ENCODE measurements at places on chromosomes 1 and 21.

GRCh38 chr1:64663668-64664067, 81.2 kb upstream of the RAVER2 start:
- DNase-seq = no peak

- no peak for DNase-seq
These were observed 11.4 kb downstream of the EDEM3 start for GRCh38 chr1:184743062-184743756.

DNA sequence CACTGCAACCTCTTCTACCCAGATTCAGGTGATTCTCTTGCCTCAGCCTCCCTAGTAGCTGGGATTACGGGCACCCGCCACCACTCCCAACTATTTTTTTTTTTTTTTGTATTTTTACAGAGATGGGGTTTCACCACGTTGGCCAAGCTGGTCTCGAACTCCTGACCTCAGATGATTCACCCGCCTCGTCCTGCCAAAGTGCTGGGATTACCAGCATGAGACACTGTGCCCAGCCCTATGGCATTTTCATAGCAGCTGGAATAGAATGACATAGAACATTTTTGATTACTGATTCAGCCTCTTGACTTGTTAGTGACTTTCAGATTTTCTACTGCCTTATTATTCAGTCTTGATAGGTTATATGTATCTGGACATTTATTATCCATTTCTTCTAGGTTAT, 1046.2 kb downstream of the AMY1C start:
- no peak for DNase-seq

GRCh38 chr1:119674835-119675289, 26.8 kb upstream of the ZNF697 start:
- DNase-seq = no peak

GRCh38 chr1:59544615-59545293, 247.9 kb downstream of the FGGY start:
- DNase-seq = no peak

- no peak for DNase-seq
These were observed 5.1 kb upstream of the AIM2 start for GRCh38 chr1:159081626-159082025.

GRCh38 chr21:15514073-15514946, 215.5 kb upstream of the USP25 start:
- DNase-seq = no peak

DNA sequence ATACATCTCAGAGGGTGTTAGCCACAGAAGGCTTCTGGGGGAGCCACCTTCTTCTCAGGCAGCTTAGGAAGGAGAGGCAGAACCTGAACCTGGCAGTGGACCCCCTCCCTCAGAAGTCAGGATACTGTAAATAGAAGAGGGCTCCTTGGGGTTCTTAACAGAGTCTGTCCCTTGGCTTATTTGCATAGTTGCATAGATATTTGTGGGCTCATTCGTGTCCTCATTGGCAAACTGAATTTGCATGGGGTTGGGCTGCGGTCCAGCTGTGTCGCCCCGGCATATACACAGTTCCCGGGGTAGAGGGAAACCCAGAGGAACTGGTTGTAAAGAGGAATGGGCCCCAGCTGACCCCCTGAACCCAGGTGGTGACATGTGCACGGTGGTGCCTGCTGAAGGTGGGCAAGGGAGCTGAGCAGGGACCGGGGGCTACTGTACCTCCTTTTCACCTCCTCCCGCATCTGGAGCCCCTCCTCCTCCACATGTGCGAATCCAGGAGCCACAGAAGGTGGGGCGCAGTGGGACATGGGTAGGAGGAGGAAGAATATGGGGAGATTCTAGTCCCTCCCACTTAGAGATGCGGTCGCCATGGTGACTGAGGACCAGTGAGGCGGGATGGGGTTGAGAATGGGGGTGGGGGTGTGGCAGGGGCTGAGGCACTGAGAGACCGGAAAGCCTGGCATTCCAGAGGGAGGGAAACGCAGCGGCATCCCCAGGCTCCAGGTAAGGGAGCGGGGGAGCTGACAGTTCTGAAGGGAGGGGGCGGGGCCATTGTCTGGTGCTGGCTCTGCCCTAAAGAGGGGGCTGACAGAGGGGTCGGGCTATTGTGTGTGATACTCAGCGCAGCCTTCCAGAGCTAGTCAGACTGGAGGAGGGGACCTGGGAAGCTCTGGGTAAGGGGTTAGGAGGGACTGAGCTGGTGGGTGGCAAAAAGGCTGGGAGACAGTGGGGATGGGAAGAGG, 3.7 kb upstream of the SEMA4A start:
- DNase-seq = no peak

DNA sequence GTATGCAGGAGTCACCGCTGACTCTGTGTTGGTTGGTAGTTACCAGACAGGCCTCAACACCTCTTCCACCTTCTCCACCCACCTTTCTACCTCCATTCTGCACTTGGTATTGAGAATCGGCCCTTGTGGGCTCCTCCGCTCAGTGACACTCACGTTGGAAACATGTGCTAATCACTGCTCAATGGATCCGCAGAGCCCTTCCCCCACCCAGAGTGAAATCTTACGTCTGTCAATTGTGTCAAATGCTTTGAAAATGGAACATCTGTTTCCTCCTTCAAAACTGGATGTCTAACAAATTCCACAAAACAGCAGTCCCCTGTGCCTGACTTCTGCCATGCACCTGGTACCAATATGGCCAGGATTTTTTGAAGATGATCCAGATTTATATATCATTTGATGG, 65.5 kb upstream of the NRIP1 start:
- DNase-seq = no peak

GRCh38 chr1:157115429-157115838, 15.8 kb upstream of the ETV3L start:
- DNase-seq = no peak

- DNase-seq = no peak
These were observed 27.8 kb downstream of the TFF3 start for GRCh38 chr21:42287193-42288083.

- DNase-seq = no peak
These were observed 818 bp downstream of the FHL3 start for GRCh38 chr1:38004284-38005108.

GRCh38 chr1:168865850-168866620, 137.0 kb upstream of the DPT start:
- no peak for DNase-seq

- DNase-seq = no peak
These were observed 448.9 kb upstream of the ADGRL2 start for GRCh38 chr1:81351864-81352263.

DNA sequence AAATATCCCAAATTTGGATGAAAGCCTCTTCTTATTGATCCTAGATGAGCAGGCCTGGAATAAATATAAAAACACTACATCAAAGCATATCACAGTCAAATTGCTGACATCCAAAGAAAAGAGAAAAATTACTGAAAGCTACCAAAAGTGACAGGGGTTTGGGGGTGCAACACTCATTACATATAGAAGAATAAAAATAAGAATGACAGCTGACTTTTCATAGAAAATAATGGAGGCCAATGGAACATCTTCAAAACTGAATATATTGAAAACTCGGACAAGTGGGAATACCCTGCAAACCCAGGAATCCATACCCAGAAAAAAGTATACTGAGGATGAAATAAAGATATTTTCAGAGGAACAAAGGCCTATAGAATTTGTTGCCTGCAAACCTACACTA, 84.0 kb downstream of the FOXJ3 start:
- DNase-seq = no peak

GRCh38 chr1:235929216-235929615, 62.5 kb upstream of the LYST start:
- DNase-seq = no peak

DNA sequence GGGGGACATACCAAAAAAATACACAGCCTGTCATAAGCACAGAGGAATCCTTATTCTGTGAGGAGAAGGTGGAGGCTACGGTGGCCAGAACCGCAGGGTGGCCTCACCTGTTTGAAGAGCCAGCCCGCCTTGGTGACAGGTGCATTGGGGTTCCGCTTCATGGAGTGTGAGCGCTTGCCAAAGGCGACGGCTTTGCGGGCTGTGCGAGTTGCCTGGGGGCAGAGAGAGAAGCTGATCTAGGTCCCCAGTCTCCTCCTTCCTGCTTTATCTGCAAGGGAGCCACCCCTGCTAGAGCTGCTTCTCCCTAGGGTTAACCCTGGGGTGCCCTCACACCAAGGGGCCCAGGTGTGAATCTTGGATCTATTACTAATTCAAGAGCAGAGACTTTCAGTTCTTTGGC, 54.3 kb upstream of the GOLT1A start:
- no peak for DNase-seq

GRCh38 chr1:41913014-41913413, 5.7 kb downstream of the HIVEP3 start:
- DNase-seq = peak; percentile 59

Measured in NCI-H774 (cell line).